ENCODE measurements at places on chromosomes 6 and 20.
A peak's percentile ranks its signal among the peaks of the same experiment; 100 is the strongest.

GRCh38 chr20:57483287-57484050 is 41.5 kb downstream of the CTCFL start:
- no peak for DNase-seq

DNA sequence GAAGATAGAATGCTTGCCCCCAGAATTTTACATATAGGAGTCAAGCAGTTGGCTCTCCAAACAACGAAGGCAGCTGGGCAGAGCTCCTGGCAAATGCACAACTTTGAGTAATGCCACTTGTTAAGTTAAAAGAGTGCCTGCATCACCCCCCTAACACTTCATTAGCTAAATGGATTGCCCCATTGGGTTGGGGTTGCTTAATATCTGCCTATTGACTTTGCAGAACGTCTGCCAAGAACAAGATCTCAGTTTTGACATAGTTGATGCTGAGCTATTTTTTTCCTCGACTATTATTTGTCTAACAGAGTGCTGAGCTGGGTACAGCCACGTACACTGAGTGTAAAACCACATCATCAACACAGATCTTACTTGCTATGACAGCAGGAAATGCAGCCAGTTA is 12.1 kb downstream of the ANKRD60 start:
- no peak for DNase-seq

GRCh38 chr20:54093423-54094267 is 23.3 kb upstream of the BCAS1 start:
- DNase-seq = no peak

- no peak for DNase-seq
These were observed 578.2 kb downstream of the MEI4 start for GRCh38 chr6:78231002-78231401.

DNA sequence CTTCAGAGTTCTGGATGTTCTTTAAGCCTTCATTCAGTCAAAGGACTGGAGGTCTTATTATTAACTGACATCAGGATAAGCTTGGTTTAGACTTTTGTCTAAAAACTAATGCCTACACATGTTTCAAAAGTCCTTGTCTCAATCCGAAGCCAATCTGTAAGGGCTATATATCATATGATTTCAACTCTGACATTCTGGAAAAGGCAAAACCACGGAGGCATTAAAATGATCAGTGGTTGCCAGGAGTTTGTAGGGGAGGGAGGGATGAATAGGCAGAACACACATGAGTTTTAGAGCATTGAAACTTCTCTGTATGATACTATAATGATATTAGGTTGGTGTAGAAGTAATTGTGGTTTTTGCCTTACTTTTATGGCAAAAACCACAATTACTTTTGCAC is 1285.8 kb upstream of the CITED2 start:
- DNase-seq = no peak

DNA sequence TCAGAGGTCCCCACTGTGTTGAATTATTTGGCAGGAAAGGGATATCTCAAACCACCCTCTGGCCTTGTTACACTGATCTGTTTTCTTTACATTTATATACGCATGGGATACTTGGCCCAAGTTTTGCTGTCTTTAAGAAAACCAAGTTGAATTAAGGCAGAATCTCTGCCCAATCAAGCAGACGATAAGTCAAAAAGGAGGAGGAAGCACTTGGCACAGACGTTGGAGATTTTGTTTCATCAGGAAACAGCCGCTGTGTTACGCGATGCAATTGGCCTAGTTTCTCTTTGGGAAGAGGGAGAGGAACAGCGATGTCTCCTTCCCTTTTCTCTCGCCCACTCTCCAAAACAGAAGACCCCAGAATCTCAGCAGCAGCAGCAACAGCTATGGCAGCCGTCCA is 20.2 kb upstream of the NAA20 start:
- no peak for DNase-seq

DNA sequence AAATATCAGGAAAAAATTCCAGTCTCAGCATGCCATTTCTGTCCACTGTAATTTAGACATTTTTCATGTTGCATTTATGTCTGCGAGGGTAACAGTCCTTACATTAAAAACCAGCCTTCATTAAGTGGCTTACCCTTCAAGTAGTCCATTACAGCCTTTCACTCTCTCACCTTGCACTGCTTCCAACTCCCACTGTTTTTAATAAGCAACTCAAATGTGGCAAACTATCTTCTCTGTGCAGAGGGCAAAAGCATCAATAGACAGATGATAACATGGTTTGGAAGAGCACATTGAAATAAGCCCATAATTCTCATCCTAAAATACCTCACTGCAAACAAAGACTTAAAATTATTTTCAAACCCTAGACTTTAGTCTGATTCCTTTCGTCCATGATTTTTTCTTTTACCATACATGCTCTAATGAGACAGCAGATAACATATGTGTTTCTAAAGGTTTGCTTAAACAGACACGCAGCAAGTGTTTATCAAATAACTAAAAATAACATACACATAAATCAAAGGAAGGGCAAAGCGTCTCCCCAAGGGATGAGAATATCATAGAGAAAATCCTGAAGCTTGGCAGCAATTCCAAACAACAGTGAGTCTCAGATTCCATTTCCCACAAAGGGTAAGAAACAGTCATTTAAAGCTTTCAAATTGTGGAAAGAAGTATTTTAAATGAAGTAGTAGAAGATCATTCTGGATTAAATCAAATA is 130.4 kb downstream of the PTPRK start:
- DNase-seq = no peak

DNA sequence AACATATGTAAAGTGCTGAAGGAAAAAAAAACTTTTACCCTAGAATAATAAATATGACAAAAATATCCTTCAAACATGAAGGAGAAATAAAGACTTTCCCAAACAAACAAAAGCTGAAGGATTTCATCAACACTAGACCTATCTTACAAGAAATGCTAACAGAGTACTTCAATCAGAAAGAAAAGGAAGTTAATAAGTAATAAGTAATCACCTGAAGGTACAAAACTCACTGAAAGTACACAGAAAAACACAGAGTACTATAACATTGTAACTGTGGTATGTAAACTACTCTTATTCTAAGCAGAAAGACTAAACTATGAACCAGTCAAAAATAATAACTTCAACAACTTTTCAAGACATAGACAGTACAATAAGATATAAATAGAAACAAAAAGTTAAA is 61.4 kb upstream of the MTRF1L start:
- DNase-seq = no peak

- DNase-seq = no peak
These were observed 10.8 kb upstream of the GMPR start for GRCh38 chr6:16227605-16228004.

DNA sequence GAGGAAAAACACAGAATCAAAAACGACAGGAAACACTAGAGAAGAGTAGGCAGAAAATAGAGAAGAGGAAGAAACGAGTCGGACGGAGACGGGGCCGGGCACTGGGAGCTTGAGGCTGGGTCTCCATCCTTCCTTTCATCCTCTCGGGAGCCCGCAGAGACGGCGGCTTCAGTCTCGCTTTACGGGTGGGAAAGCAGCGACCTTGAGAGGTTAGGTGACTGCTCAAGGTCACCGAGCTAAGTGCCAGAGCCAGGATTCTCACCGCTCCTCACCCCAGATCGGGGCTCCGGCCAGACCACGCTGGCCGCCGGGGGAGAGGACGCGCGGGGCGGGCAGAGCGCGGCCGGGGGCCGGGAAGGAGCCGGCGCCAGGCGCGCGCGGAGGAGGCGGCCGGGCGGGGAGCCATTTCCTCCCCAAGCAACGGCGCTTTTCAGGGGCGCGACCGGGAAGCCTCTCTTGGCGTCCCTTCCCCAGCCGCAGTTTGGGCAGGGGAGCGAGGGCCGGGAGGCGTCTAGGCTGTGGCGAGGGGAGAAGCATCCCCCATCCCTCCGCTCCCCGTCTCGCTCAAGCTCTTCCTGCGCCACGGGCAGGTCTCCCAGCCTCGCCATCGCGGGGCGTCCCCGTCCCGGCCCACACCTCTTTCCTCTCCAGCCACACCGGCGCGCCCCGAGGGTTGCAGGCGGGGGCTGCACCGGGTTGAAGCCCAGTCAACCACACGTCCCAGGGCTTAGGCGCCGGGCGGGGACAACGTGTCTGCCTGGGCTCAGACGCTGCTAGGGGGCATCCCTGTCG is 24.1 kb upstream of the MAP3K7 start:
- DNase-seq = no peak

DNA sequence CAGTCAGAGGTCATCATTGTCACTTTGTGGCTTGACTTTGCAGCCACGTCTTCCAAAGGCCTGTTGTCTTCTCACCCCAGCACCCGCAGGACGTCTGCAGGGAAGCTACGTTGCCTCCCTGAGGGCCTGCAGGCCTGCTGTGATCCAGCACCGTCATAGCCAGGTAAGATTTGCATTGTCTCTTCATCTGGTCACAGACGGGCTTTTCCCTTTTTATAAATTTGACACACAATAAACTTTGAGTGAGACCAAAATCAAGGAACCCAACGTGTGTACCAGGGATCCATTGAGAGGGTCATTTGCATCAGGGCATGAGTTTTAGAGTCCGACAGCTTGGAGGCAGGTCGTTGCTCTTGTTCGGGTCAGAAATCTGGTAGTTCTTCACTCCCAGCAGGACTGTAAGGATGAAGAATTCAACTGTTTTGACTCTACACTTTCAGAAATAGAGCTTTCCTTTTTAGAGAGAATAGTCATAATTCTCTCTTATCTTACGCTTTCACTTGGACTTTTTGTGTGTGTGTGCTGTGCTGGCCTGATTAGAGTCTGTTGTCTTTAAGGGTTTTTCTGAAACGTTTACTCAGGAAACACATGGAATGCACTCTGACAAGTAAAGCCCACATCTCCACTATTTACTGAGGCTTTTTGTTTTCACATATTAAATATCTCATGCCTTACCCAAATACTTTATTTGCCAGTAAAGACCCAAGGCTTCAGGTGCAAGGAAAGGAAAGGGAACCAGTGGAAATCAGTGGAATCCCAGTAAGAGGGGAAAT is 177.2 kb upstream of the TAB2 start:
- DNase-seq = no peak

DNA sequence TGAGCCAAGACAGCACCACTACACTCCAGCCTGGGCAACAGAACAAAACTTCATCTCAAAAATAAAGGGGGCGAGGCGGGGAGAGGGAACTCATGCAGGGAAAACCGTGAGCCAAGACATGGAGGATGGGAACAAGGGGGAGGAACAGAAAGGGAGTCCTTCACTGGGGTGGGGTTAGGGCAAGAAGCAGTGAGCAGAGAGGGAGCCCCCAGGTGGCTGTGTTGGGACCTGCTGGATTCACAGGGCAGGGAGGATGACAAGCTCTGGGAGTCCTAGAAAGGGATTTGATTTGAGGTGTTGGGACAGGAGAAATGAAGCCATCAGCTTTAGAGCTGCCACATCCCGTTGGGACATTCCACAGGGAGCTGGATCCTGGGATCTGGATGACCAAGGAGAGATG is 90.6 kb upstream of the TOP1 start:
- DNase-seq = peak; percentile 63

GRCh38 chr6:55678330-55679224 is 99.6 kb upstream of the HMGCLL1 start:
- DNase-seq = no peak

GRCh38 chr20:19625426-19625825 is 132.6 kb upstream of the RIN2 start:
- no peak for DNase-seq

DNA sequence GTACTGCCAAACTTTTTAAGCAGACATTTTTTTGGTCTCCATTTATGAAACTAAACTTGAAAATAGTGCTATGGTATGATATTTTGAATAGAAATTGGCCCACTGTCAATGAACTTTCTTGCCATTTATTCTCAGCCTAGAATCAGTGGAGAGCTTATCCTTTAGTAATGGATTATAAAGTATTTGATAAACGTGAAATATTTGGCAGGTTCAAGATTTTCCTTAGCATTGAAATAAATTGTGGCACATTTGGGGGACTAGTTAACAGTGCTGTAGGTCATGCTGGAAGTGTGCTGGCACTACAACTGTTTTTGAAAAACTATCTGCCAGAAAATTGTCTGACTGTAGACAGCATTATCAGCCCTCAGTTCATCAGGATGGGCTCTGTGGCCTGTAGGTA is 2.1 kb downstream of the PRSS35 start:
- DNase-seq = no peak

- DNase-seq = no peak
These were observed 929 bp downstream of the CDH22 start for GRCh38 chr20:46307139-46307998.

DNA sequence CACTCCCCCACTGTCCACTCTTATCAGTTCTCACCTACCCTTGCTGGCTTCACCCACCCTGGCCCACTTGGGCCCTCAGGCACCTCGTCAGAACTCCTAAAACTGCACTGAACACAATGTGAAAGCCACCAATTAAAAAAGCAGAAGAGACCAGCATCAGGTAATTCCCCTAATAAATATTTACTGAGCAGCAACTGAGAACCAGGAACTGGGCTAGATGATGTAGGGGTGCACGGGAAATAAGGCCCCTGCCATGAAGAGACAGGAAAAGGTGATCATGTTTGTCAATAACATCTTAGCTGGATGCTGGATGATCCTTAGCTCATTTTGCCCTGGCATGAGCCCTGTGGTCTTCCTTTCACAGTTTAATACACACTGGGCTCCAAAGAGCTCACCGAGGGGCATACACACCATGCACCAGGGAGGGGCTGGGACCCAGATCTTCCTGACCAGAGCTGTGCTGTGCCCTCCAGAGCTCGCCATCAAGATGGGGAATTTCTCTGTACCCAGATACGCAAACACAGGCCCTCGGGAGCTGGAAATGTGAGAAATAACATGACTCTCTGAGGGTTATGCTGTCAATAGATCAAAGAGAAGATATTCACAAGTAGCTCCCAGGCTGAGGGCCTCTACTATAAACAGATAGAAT is 113.6 kb upstream of the SLC22A16 start:
- no peak for DNase-seq

- no peak for DNase-seq
These were observed 114.5 kb downstream of the FYN start for GRCh38 chr6:111758608-111759329.

- DNase-seq = no peak
These were observed 15.7 kb downstream of the MANEA start for GRCh38 chr6:95593025-95593424.

- DNase-seq = no peak
These were observed 407.6 kb downstream of the HTR1B start for GRCh38 chr6:77055711-77056110.

- no peak for DNase-seq
These were observed 148.5 kb upstream of the BEND6 start for GRCh38 chr6:56806368-56806767.

GRCh38 chr20:9114709-9115108 is 45.8 kb downstream of the PLCB4 start:
- no peak for DNase-seq

- no peak for DNase-seq
These were observed 37.7 kb upstream of the SIRPA start for GRCh38 chr20:1857466-1857865.

DNA sequence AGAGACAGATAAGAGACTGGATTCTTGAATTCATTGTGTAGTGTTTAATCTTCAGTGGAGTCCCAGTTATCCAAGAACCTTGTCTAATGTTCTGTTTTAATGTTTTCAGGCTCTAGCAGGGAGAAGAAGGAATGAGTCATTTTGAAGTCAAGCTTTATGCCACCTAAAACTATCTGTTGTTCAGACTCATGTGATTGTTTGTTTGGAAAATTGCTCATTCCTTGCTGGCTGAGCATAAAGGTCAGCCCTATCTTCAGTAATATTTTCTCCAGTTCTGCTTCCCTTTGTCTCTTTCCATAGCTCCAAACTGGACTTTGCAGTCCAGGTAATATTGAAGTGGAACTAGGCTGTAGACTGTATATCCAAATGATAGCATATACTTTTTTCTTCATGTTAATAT is 34.2 kb downstream of the CLVS2 start:
- no peak for DNase-seq

GRCh38 chr6:27406085-27406484 is 17.5 kb downstream of the ZNF391 start:
- no peak for DNase-seq

- DNase-seq = no peak
These were observed 62.7 kb upstream of the HDAC2 start for GRCh38 chr6:114033606-114034005.

All from osteocyte (in vitro differentiated cells).